ENCODE measurements at places on chromosomes 12 and 14.

DNA sequence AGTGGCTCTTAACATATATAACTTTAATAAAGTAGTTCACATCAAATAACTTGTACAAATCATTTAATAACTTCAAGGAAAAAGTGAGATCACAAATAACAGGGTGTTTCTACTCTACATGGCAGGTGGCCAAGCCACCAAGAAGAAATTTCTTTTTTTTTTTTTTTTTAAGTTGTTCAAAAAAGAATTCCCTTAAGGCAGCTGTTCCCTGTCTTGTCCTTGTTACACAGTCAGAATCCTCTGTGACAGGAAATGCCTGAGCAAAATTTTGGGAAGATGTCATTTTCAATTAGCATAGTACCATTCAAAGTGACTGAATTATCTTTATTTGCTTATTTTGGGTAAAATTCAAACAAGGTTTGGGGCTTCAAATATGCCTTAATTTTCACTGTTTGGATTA lies 79.4 kb downstream of the LIN7A start:
- DNase-seq = no peak

DNA sequence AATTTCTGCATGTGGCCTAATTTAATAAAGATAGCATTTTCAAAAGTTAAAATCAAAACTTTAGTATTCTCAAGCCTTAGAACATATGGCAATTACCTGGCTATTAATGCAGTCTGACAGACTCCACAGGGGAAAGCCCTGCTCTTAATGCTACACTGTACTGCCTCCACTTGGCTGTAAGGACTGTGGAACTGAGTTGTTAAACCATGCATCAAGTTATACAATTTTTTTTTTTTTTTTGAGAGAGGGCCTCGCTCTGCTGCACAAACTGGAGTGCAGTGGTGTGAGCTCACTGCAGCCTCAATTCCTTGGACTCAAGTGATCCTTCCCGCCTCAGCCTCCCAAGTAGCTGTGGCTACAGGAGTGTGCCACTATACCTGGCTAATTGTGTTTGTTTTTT lies 19.0 kb upstream of the NDUFA12 start:
- no peak for DNase-seq

DNA sequence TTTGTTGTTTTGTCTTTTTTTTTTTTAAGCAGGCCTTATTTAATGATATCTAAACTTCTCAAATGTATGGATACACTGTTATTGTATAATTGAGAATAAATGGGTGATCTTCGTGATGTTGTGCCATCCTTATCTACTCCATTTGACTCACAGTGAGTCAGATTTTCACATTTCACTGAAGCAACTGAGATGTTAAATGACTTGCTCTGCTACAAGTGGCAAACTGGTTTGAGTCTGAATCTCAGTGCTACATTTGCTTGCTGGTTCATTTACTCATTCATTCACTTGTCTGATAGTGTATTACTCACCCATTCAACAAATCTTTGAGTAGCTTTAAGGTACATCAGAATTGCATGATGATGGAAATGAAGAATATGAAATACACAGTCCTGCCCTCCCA lies 2.6 kb downstream of the KIAA0586 start:
- no peak for DNase-seq

DNA sequence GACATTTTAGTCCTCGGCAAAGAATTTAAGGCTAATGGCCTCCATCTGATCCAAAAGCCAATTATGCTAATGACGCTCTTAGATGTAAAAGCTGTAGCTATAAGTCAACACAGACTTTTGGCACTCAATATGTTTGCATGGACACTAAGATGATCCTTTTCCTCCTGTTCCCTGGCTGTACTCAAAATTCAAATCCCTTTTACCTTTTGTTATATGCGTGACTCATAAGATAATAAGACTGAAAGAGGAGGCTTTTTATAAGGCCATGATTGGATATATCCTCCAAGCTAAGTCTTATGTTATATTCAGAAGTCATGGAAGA lies 89.8 kb downstream of the PDZRN4 start:
- DNase-seq = no peak

DNA sequence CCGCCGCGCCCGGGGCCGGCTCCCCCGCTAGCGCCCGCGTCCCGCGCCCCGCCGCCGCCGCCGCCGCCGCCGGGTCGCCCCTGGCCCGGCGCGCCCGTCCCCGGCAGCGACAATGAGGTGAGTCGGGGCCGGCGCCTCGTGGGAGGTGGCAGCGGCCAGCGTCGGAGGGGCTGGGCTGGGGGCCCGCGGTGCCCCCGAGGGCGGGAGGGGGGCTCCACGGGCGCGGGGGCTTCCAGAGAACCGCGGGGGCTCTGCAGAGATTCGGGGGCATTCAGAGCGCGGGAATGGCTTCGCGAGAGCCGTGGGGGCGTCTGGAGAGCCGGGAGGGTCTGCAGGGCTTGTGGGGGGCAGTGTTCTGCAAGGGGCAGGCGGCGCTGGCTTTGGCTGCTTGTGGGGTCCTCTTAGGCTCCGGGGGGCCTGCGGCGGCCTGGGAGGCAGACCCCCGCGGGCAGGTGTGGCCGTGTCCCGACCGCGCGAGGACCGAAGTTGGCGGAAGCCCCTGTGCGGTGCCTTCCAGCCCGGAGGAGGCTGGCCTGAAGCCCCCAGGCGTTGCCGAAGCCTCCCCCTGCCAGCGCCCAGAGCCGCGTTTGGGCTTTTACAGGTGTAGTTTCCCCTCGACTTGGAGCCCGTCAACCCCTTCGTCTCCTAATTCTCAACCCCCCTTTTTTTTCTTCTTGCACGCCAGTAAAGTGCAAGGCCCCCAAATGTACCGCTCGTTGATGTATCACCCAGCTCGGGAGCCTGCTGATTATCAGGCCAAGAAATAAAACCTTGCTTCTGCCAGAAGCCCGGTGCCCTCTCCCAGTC lies 93.1 kb upstream of the EVL start:
- DNase-seq = no peak

GRCh38 chr12:93352321-93352720 lies 25.4 kb upstream of the NUDT4 start:
- DNase-seq = no peak

- DNase-seq = no peak
Measured at GRCh38 chr12:22527999-22528398, 16.3 kb downstream of the C2CD5 start.

DNA sequence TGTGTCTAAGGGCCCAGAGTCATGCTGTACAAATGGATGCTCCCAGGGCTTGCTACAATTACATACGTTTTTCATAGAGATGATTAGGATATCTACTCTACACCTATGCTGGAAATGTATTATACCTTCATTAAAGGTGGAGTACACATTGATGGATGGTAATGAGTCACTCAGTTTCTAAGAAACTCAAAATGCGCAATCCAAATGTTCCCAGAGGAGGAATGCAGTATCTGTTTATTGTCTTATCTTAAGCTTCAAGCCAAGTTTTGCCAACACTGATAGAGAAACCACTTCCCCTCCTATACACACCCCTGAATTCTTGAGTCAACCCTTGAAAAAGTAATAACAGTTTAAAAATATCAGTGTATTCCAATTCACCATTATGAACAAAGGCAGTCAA lies 266.6 kb upstream of the FAR2 start:
- DNase-seq = no peak

- peak; percentile 11 for DNase-seq
Measured at GRCh38 chr12:131830335-131830913, 2.2 kb downstream of the MMP17 start.

DNA sequence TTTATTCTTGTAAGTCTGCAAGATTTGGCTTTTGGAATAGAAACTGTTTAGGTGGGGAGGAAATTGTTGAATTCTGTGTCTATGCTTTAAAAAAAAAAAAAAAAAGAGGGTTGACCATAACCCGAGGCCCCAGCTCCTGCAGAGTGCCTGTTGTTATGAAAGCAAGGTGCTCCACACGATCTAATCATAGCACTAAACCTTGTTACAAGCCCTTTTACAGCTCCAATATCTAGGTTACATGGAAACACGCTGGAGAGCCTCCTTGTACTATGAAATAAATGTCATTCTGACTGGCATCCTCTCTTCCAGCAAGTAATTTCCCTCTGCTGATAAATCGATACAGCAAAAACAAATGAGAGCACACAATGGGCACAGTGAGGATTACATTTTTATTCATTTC lies 303.1 kb upstream of the SOX5 start:
- no peak for DNase-seq

- DNase-seq = no peak
Measured at GRCh38 chr14:71231521-71232393, 324.5 kb downstream of the PCNX1 start.

DNA sequence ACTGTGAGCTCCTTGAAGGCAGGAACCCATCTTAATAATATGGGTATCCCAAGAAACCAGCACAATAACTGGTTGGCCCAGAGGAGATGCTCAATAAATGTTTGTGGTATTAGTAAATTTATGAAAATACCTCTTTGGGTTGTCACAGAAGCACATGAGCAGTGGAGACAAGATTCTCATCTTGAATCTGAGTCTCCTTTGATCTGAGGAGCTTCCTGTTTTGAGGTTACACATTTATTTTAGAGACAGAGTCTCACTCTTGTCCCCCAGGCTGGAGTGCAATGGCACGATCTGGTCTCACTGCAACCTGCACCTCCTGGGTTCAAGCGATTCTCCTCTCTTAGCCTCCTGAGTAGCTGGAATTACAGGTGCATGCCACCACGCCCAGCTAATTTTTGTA lies 247.4 kb downstream of the NRXN3 start:
- DNase-seq = no peak

- DNase-seq = no peak
Measured at GRCh38 chr14:30553311-30553989, 5.5 kb upstream of the G2E3 start.

DNA sequence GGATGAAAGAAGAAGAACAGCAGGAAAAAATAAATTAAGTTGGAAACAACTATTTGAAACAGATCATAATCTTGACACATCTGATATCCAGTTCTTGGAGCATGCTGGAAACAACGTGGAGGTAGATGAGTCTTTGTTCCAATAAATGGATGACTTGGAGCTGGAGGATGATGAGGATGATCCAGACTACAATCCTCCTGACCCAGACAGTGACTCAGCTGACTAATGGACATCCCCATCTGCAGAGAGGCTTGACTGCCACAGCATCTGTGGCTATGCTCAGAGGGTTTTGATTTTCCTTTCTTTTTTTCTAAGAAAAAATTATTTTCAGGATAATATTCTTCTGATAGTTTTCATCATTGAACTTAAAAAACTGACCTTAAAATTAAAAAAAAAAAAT lies 6.2 kb upstream of the ZDHHC17 start:
- DNase-seq = no peak

GRCh38 chr14:21987937-21988336 lies 314.3 kb upstream of the OR4E1 start:
- no peak for DNase-seq

DNA sequence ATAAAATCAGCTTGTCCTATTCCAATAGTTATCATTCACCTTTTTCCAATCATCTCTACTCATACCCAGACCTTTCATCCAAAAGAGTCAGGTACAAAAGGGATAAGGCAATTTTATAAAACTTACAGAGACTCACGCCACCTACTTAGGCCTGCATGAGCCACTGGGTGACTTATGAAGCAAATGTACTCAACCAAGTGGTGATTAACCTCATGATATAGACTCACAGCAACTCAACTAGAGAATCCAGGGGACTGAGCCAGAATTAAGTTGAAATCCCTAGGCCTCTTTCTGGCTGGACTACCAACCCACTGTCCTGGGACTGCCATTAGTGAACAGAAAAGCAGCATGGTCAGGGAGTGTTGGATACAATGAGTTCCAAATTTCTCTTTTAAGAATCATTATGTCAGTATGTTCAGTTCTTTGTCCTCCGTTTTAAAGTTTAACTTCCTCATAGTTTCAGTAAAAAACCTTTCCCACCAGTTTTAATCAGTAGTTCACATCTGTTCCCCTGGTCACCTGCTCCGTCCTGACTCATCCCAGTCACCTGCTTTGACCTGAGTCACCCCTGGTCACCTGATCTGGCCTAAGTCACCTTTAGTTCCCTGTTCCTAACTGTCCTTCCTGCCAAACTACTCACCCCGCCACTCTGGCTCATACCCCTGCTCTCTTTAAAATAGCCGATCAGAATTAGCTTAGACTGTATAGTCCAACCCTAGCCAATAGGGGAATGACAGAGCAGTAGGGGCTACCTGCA lies 36.8 kb downstream of the SPTSSA start:
- DNase-seq = no peak

GRCh38 chr12:121577443-121578180 lies 3.2 kb downstream of the KDM2B start:
- DNase-seq = no peak

DNA sequence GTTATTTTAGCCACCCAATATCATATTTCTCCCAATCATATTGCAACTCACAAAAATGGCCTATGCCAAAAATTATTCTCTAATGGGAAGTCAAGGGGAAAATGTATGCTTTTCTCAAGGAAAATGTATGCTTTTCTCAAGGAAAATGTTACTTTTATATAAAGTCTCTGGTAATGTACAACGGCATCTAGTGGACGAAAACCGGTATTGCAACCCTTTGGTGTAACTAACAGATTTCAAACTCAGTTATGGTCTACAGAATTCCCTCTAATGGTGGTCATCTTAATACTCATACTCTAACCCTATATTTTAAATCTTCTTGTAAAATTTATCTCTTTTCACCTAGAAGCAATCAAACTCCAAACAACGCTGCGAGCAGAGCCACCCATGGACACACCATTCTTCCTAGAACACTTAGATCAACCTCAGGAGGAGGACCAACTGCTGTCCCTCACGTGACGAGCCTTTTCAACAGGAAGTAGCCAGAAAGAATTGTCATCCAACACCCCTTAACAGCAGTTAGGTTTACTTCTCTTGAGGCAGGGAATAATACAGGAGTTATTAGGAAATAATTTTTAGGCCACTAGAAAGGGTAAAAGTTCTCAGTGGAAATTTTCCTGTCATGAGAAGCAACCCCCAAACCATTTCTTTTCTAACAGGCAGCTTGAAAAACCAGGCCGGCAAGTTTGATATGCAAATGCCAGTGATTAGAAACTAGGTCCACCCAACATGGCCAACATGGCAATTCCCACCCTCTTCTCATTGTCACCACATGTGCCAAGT lies 20.1 kb downstream of the APOBEC1 start:
- no peak for DNase-seq

GRCh38 chr12:108455706-108456105 lies 59.4 kb upstream of the FICD start:
- DNase-seq = no peak

DNA sequence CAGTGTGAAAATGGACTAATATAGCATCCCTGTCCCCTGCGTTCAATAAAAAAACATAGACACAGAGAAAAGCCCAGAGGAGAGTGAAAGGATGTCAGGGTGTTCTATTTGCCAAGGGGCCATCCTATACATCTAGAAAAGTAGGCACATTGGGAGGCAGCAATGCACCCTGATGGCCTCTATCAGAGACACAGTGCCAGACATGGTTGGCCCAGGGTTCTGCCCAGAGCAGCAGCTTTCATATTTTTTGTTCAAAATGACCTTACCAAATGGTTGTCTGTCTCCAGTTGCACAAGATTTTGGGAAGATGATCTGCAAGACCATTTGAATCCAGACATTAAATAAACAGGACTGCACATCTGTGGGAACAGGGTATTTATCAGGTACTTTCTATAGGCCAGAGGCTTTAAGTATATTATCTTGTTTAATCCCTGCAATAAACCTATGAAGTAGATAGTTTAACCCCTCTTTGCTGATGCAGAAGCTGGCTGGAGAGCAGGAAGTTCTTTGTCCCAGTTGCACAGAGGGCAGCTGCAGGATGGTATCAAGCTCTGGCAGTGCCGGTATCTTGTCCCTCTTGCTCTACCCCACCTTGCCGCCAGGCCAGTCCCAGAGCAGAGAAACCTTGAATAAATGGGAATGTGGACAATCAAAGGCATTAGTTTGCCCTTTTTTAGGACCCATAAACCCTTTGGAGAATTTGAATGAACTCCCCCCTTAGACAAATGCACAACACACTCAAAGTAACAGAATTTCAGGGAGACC lies 171.8 kb upstream of the PWP1 start:
- no peak for DNase-seq
